ENCODE measurements at places on chromosomes 6 and 20.
A peak's percentile ranks its signal among the peaks of the same experiment; 100 is the strongest.

DNA sequence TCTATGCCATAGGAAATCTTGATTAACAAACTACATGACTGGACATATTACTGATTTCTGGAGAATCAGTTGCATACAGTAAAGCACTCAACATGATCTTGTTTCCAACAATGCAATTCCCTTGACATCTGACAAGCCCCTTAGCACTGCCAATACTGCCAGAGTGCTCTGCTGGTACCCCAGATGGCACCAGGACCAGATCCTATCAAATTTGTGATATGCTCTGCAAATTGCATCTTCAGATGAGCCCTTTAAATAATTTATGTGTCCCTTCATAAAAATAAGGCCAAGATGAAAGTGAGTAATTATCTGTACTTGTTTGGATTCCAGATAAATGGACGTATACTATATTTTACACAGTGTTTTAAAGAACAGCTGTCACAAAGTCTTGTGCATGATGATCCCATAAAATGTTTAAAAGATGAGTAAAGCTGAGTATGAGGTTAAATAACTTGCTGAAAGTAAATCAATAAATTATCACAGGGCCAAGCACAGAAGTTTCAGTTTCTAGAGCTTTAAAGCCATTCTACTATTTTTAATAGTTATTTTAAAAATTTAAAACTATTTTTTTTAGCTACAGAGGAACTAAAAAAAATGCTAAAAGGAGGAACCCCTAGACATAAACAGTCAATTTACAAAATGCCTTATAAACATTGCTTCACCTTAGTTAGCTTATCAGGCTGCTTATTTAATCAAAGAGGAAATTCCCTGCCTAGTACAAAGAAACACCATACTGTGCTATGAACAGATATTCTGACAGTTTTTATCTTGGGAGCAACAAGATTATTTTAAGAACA lies 42.1 kb downstream of the NUDT3 start:
- peak; percentile 21 for DNase-seq

DNA sequence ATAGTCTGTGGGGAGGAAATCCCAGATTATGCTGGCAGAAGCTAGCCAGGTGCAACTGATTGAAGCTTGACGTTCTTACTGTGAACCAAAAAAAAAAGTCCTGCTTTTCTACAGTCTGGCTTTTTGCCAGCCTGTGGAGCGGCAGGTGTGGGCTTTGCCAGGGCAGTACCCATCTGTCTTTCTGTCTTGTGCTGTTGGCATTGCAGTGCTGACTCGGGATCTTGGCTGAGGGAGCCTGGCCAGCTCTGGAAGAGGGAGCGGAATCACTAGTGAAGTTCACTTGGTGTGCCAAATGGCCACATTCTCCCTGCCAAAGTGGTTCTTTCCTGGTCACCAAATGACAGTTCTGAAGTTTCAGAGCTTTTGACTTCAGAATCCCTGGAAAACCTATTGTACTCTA lies 5.0 kb downstream of the KIF3B start:
- no peak for DNase-seq

- DNase-seq, result peak; percentile 87
Measured at GRCh38 chr20:330233-331149, 5.1 kb downstream of the SOX12 start.

DNA sequence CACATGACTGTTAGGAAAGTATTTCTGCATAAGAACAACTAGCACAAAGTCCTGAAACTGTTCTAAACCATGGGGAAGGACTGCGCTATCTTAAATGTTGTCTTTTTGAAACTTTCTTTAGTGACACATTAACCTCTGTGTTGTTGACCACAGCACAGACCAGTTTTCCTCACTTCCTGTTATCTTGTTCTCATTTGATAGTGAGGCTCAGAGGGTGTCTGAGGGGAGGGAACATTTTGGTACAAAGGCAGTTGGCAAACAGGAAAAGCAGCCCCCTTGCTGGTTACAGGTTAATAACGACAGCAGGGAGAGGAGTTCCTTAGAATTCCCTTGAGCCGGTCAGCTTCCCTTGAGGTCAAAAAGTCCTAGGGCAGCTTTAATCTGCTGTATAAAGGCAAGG lies 143.5 kb upstream of the BMP2 start:
- no peak for DNase-seq

DNA sequence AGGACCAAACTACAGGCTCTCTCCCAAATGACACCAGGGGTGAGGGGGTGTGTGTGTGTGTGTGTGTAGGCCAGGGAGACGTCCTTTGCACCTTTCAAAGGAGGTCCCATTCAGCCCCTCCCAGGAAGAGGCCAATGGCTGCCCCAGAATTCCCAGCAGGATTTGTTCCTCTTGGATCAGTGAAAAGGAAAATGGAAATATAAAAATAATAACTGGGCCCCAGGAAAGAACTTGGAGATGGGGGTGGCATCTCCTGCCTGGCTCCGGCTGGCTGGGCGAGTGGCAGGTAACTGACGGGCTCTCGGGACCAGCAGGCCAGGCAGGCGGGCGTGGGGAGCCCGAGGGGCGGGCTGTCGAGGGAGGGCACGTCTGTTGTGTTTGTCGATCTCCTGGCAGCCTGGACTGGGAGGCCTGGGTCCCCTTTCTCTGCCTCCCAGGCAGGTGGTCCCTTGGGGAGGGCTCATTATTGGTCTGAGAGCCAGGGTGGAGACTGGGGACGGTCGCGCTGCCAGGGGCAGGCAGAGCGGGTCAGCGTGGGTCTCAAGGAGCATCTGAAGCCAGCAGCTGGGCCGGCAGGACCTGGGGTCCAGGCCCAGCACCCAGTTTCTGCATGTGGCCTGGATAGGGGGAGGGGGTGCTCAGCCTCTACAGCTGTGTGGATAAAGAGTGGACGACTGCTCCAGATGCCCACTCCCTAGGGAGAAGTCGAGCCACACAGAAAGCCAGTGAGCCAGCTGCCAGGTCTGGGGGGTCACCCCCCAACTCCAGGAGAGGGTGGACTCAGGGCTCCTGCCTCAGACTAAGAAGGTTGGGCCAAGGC lies 3.1 kb downstream of the NOL4L start:
- no peak for DNase-seq

GRCh38 chr6:9257215-9257614 lies 821.9 kb upstream of the SLC35B3 start:
- no peak for DNase-seq

- peak; percentile 59 for DNase-seq
Measured at GRCh38 chr6:52162940-52163908, 23.0 kb upstream of the IL17A start.

DNA sequence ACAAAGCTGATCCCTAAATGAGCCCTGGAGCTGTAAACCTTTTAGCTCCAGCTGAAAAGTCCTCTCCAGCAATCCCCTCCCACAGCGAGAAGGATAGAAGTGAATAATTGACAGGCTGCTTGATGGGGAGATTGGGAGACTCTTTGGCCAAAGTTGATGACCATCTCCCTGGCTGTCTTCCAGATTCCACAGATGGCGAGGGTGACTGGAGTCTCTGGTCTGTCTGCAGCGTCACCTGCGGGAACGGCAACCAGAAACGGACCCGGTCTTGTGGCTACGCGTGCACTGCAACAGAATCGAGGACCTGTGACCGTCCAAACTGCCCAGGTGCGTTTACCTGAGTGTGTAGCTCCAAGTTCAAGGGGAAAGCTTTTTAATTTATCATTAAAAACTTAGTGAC lies 67.3 kb downstream of the ISM1 start:
- no peak for DNase-seq

- peak; percentile 35 for DNase-seq
Measured at GRCh38 chr6:15877231-15877630, 214.4 kb upstream of the DTNBP1 start.

DNA sequence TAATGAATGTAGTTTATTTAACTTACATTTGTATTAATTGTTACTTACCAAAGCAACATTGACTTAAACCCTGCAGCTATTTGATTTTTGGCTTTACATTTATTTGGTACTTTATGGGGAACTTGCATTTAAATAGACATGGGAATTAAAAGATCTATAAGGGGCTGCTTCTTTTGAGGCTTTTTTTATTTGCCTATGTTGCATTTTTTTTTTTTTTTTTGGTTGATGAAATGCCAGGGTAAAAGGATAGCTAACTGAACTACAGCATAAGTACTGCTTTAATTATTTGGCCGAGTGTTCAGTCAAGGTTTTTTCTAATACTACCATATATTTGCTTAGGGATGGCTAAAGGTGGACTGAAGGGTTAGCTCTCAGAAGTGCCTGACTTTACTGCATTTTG lies 62.5 kb upstream of the CDH4 start:
- no peak for DNase-seq

- DNase-seq, result no peak
Measured at GRCh38 chr6:131840441-131840840, 32.6 kb downstream of the ENPP1 start.

DNA sequence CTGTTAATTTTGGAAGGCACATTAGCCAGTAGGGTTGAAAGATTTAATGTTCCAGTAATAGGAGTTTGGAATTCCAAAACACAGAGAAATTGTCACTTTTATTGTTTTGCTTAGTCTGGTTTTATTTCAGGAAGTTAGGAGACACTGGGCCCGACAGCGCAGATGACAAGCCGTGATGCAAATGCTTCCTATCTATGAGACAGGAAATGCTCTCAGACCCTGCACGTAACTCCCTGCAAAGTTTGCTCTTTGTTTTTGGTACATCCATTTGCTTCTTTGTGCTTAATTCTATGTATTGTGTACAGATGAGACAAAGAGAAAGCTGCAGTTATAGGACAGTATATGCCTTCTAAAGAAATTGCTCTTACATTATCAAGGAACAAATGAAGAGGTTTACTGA lies 201.6 kb upstream of the SGK1 start:
- DNase-seq, result peak; percentile 79

DNA sequence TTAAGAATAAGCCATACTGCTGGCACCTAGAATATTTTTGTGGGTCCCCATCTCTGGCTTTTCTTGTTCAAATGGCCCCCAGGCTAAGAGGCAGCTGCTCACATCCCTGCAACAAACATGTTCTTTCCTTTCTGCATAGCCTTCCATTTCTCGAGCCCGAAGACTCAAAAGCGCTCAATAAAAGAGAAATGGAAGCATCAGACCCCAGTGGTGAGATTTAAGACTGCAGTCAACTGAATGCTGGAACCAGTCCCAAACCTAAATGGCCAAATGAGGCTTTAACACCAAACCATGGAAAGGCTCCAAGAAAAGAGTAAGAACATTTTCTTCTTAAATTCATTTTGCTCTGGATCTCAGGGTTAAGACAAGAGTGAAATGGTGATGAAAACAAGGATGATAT lies 122.1 kb upstream of the TRAF3IP2 start:
- peak; percentile 12 for DNase-seq

DNA sequence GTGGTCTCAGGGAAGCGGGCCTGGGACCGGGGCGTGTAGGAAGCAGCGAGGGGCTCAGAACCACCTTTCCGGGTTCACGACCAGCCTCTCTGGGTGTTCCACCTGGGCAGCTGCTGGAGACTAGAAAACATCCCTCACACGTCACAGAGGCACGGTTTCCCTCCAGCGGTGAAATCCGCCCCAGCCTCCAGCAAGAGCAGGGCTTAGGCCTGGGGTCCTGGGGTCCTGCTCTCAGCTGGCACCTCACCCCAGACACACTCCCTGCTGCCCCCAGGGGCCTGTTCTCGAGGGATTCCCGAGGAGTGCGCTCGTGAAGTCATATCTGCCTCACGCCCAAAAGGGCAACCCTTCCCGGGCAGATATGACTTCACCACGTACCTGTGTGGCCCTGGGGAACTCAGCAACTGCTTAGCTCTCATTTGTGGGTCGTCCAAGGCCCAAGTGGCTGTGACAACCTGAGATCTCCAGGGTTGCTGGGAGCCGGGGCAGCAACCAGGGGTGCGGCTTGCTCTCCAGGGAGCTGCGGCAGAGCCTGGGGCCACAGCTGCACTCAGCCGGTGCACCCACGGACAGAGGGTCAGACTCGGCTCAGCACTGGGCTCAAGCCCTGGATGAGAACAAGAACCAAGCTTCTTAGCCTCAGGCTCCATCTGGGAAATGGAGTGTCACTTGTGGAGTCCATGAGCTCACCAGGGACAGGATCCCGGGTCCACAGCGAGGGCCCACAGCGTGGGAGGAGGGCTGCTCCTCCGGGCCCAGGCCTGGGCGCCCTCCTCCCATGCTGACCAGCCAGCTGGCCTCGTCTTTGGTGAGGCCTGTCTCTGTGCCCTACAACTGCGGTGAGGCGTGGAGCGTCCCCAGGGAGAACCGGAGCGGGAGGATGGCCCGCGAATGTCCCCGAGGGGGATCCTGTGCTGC lies 661 bp downstream of the FNDC11 start:
- no peak for DNase-seq

DNA sequence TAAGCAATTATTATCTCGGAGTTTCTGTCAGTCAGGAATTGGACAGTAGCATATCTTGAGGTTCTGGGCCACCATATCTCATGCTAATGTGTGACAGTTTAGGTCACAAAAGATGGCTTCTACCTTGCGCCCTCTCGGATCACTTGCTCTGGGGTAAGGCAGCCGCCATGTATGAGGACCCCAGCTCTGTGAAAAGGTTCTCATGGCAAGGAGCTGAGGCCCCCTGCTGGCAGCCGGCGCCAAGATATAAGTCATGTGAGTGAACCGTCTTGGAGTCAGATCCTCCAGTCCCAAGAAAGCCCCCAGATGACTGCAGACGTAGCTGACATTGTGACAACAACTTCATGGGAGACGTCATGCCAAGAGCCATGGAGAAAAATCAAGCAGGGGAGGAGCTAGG lies 670.8 kb downstream of the KIF16B start:
- no peak for DNase-seq

DNA sequence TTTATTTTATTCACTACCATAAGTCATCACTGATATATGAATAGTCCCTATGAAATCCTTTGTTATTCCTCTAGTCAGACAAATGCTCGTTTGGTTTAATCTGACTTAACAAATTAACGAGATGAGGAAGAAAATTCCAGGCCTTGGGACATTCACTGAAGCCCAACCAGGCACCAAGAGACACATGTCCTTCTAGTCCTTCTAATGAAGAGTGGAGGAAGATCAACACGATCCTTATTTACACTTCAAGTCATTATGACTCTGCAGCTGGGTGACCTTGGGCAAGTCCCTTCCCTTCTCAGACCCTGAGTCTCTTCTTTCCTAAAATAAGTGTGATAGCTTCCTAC lies 117.5 kb downstream of the CEBPB start:
- no peak for DNase-seq

GRCh38 chr6:125797886-125798444 lies 7.2 kb downstream of the NCOA7 start:
- DNase-seq, result no peak

Data from AML-193 (cell line).